Lung microvascular endothelial cell (primary cell): ENCODE measurements at places on chromosomes 5 and 9. TPM values are rescaled to one million over a fixed set of nuclear protein-coding genes. Genes with fewer than 3 reads are reported as not detected.

RAB3C gene
- under 0.01 and 0.22 TPM in 2 replicates for total RNA-seq

INSYN2B gene
- 0.40 and 1.3 TPM in 2 replicates for total RNA-seq

SPATA31E1 gene
- not detected in 2 replicates for total RNA-seq

IRX2 gene
- 0.20 and 0.44 TPM in 2 replicates for total RNA-seq

- DNase-seq = peak; percentile 73
Measured at GRCh38 chr5:73747696-73748380, 121.8 kb downstream of the ARHGEF28 start.

DNA sequence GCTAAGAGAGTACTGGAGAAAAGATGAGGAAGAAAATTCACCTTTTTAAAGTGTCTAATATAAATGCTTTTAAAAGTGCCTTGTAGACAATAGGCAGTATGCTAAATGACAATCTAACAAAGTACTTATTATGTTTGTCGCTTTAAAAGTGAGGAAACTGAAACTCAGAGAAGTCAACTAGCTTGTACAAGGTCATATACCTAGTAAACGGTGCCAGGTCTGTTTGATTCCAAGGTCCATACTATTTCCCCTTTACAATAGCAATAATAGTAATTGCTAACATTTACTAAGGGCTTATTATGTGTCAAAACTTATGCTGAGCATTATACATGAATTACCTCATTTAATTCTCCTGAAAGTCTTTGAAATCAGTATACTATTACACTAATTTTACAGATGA lies 328.6 kb upstream of the SLC24A2 start:
- no peak for DNase-seq
